ENCODE measurements at places on chromosomes 7 and 10.

DNA sequence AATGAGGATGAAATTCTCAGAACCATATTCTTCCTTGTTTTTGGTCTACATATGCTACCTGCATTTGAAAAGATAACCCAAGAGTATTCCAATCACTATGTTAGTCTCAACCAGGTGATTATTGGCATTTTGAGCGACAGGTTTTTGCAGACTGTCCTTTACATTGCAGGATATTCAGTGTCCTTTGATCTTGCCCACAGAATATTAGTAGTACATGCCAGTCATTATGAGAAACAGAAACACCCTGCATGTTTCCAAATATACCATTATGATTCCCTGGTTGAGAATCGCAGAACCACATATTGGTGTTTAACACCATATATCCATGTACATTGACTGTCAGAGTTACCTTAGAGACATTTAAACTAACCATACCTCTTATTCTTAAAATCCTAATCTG is 30.6 kb downstream of the TMEM243 start:
- DNase-seq = no peak

DNA sequence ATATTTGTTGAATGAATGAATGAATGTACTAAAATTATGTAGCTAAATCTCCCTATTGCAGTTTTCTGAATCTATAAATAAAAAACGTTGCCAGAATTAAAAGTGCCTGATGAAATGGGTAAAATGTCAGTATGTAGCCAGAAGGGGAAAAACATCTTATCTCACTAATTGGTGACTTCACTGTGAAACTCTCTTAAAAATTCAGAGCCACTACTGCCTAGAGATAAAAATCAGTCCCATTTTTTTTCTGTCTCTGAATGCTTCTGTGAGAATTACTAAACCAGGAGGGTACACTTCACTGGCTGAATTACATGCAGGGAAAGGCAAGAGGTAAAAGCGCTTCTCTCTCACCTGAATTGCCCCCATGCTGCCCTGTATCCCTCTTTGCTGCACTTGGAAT is 69.6 kb upstream of the HPS1 start:
- DNase-seq = no peak

GRCh38 chr7:138975343-138976104 is 5.7 kb downstream of the KIAA1549 start:
- DNase-seq = no peak

GRCh38 chr7:143974459-143974858 is 19.8 kb downstream of the OR2F1 start:
- DNase-seq = no peak

GRCh38 chr10:102413053-102413705 is 5.4 kb downstream of the PSD start:
- no peak for DNase-seq

- no peak for DNase-seq
Observed at GRCh38 chr10:101812606-101813005, 5.6 kb downstream of the OGA start.

DNA sequence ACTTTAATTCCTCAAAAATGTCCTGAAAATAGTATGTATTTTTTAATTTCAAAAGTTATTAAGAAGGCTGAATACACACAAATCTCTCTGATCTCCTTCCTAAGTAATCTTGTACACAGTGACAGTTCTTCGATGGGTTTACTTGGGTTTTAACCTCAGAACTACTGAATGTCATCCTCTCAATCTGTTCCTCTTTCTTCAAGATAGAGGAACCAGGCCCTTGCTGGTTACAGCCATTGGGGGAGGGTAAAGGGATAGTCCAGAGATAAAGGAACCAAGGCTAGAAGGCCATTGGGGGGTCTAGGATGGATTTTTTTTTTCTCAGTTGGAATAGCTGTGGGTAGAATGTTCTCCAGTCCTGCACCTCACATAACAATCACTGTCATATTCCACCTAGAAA is 224.9 kb downstream of the SKIDA1 start:
- DNase-seq = no peak

DNA sequence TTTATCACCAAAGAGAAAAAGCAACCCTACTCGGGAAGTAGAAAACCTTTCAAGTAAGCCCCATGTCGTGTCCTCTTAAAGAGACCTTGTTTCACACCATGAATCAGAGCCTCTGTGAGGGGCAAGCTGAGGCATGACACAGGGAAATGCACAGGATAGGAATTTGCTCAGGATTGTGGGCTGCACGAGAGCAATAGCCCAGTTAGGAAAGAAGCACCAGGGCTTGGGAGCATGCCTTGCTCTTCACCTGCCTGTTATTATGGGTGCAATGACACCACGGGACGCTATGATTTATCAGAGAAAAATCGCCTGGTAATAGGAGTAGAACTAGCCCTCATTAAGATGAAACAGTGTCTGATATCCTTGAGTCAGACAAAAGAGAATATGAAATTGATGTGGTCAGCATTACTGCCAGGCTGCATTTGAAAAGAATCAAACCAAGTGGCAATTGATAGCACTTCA is 562.9 kb upstream of the NRP1 start:
- DNase-seq = no peak

DNA sequence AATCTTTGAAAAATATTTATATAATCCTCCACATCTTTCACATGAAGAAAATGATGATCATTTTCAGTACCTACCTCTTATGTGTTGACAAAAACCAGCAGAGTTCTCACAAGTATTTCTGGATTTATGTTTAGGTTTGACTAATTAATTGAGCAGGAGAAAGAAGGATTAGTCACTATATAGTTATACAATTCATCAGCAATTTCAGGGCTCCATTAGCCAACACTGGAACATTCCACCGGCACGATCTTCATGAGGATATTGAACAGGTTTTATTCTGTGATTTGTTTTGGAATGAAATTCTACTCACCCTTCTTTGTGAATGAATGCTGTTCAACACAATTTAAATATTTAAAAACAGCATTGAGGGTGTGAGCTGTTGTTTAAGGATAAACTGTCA is 163.2 kb downstream of the SEM1 start:
- DNase-seq = no peak

DNA sequence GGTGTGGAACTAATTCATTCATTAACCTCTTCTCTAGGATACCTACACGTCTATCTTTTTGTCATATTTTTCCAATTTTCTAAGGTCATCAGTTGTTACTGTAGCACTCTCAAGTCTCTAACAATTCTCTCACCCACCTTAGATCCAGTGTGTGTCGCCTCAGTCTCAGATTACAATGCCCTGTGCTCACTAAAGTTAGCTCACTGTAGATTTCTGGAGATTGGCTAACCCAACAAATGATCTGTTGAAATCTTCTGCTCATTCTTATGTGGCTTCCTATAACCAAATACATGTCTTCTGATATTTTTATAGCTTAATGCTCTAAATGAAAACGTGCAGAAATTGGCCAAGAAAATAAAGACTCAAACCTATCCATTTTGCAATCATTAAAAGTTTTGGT is 142.6 kb downstream of the SLC25A13 start:
- DNase-seq = no peak

- no peak for DNase-seq
Observed at GRCh38 chr10:66021423-66021822, 904.4 kb upstream of the LRRTM3 start.

- no peak for DNase-seq
Observed at GRCh38 chr10:95404462-95404858, 113.7 kb upstream of the PDLIM1 start.

Measured in stimulated activated CD8-positive, alpha-beta memory T cell treated with anti-CD3 and anti-CD28 coated beads, Interleukin-15, amount 100 ng/mL, for 4 hours (primary cell).